SHP77 (cell line): ENCODE measurements at places on chromosomes 2 and 18.

GRCh38 chr18:77298172-77298571 is 48.5 kb downstream of the GALR1 start:
- DNase-seq = no peak

- DNase-seq = no peak
Observed at GRCh38 chr2:236964291-236964690, 121.4 kb upstream of the COPS8 start.

DNA sequence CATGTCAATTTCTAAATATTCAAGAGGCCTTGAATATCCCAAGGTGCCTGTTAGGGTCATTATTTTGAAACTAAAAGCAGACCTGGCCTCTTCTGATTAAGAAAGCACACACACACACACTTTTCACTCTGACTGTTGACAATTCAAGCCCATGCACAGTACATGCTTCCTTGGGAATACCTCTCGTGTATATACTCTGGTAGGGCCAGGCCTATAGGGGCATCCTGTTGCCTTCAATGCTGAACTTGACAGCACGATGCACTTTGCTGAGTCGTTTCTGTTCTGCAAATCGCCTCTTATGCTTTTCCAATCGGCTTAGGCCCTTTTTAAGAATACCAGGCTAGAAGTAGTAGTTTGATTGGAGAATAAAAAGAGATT is 40.6 kb downstream of the IWS1 start:
- DNase-seq = no peak

GRCh38 chr18:50203801-50204604 is 9.1 kb upstream of the MYO5B start:
- peak; percentile 64 for DNase-seq

GRCh38 chr2:156110890-156111289 is 221.6 kb downstream of the NR4A2 start:
- no peak for DNase-seq

DNA sequence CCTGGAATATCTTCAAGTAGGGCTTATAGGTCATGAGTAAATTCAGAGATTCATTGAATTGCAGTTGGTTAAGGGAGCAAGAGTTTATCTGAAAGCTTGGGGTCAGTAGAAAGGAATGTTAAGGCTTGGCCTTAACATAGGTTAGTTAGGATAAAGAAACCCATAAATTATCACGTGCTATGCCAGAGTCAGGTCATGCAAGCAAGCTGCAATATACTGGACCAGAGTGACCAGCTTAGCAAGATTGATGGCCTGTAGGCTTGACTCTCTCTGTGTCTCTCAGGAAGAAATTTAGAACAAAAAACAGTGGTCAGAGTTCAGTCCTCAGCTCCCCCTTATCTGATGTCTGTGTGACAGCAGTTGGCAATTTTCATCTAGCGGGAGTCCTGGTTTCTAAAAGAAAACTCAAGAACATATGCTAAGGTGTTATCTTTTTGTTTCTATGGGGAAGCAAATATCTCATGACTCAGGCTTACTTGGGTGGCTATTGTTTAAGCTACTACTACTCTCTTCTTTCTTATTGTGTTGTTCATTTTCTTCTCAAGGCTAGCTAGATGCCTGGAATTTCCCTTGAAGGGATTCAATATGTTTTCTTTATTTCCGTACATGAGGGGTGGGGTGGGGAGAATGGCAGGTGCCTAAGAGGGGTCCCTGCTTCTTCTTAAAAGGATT is 28.7 kb upstream of the MARCO start:
- no peak for DNase-seq

- no peak for DNase-seq
Observed at GRCh38 chr2:216453955-216454614, 41.8 kb downstream of the SMARCAL1 start.

DNA sequence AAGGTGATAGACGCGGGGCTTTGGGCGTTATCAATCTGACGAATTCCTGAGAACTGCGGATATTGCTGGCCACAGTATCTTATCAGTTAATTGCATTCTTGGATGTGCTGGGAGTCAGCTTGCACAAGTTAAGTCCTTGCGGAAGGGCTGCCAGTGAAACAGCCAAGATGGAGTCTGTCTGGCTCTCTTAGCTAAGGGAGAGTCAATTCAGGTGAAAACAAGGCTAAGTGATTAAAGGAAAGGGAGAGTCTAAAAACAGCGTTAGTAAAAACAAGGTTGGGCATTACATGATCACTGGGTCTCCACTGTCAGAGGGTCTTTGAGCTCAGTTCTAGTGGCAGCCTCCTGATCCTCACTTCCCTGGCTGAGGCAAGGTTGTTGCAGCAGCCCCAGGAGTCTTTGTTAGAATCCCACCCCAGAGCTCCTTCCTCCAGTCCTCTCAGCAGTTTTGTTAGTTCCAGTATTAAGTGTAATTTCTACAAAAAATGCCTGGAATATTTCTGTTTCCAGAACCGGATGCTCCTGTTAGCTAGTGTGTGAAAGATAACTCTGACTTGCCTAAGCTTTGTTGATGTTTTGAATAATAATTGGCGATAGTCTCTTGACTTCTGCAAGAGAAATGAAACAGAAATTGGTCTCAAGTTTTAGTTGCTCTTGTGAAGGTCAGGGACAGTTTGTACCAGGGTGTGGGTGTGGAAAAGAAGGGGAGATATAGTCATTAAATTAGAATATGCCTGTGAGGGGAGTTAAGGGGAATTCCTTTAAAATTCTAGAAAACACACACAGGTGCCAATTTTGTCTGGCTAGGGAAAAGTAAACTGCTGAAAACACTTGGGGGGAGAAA is 10.6 kb downstream of the CFLAR start:
- DNase-seq = no peak

GRCh38 chr2:112483042-112483473 is 1.1 kb downstream of the TTL start:
- DNase-seq = peak; percentile 18

DNA sequence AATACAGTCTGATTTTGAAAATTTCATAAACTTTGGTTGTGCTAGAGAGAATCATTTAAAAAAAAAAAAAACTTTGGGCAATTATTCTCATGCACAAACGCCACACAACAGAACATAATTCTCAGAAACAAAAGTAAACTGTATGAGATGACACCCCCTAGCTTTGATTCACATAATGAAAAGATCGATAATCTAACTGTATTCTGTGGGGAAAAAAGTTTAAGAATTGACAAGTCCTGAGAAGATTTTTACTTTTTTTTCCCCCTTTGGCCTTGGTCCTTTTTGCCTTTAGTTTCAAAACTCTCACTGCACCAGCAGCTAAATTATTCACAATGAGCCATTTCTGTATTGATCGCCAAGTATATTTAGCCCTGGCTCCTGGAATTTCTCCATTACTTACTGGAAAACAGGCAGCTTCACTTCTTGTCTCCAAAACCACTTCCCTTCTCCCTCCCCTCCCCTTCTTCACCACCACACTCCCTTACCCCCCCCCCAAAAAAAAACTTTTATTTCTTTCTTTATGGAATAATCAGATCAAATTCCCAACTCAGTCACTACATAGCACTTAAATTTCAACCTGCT is 2.0 kb downstream of the IKZF2 start:
- DNase-seq = peak; percentile 2

DNA sequence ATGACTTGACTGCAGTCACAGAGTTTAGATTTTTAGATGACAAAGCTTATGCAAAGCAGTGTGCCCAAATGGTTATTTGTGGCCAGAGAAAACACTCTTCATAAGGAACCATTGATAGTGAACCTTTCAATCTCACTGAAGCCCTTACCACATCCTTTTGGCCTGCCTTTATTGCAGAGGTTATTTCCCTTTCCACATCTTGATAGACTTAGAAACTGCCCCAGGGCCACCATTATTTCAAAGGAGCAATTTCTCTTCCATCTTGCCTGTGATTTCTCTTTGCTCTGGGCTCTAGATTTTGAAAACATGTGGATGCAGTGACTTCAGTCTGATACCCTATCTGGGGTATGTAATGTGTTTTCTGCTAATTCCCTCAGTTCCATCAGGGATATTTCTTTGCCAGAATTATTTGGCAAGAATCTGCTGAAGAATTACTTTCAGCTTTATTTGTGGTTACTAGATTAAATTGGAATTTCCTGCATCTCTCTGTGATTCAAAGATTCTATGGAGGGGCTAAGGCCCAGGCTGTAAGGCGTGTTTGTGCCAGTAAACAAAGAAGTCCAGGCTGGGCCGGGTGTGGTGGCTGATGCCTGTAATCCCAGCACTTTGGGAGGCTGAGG is 51.0 kb downstream of the MOGAT1 start:
- no peak for DNase-seq

- no peak for DNase-seq
Observed at GRCh38 chr2:116133381-116133942, 1681.0 kb upstream of the DDX18 start.

GRCh38 chr2:74548900-74549826 is 4.6 kb downstream of the LOXL3 start:
- peak; percentile 67 for DNase-seq

DNA sequence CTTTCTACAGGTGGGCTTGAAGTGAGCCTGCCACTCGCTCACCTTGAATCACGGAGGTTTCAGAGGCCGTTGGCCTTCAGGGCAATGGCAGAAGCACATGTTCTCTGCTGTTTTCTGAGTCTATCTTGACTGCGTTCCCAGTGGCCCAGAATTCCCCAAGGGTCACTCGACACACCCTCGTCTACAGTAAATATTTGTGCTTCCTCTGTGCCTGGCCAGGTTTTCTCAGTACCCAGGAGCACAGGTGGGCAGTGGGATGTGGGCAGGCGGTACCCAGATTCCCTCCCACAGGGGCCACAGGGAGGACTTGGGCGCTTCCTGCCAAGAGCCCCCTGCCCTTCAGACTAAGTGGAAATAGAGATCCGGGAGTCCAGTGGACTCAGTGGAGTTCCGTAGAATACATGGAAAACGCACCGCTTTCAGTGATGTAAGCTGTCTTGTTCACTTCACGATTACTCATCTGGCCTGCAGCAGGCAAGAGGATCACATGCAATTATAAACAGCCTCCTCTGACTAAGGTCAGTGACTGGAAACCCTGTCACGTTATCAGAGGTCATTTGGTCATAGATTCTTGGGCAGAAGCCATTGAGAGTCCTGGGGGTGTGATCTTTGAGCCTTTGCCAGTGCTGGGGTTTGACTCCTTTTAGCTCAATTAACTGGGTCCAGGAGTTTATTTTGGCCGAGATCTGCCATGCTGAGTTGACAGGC is 179.8 kb downstream of the NEDD4L start:
- DNase-seq = peak; percentile 34

DNA sequence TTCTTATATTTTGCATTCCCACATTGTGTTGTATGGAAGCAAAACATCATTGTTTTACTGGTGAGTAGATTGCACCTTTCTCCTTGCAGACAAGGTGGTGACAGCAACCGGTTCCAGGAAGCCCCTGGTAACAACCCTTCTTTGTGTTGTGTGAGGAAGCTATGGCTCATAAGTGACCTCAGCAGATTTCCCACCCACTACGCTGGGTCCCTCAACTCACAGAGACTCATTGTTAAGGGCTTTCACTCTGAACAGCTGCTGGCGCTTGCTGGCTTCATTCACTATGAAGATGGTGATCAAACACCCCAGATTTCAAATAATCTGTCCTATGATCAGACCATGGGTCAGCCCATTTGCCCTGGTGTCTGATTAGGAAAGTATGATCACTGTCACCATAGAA is 53.4 kb downstream of the WIPF1 start:
- no peak for DNase-seq

DNA sequence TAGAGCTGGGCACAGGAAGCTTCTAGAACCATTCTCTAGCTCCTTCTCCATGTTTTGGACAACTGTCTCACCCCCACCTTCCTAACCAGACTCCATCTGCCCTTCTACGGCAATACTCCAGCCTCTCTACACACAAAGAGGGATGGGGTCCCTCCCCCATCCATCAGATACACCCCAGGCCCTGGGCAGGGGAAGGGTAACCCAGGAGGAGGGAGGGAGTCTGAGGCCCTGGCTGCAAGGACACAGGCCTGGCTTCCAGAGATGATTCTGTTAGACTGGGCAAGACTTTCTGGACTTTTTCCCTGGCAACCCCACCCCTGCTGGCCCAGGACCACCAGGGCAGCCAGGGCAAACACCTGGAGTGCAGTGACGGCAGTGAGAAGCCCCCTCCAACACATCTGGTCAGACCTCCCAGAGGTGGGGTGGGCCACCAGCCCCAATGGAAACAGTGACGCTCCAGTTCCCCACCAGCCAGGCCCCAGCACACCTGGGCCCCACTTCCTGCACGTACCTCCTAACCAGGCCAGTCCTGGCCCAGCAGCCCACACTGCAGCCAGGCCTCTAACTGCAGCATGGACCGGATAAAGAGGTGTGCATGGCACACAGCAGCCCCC is 6.5 kb downstream of the CYP26B1 start:
- DNase-seq = no peak

- no peak for DNase-seq
Observed at GRCh38 chr2:145186303-145186702, 666.4 kb upstream of the ZEB2 start.

DNA sequence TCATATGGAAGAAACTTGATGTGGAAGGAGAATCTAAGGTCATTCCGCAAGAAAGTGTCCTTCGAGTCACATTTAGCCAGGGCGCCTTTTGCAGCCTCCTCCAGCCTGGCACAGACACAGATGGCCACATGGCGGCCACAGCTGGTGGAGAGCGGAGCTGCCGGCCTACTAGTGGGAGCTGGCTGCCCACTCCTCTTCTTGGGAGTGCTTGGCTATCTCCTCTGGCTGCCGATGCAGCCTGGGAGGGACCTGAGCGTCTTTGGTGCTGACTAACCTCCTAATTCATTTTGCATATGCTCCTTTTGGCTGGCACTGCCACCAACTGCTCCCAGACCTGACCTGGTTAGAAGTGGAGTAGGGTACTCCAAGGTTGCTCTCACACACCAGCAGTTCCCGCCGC is 199.3 kb upstream of the MYT1L start:
- no peak for DNase-seq

DNA sequence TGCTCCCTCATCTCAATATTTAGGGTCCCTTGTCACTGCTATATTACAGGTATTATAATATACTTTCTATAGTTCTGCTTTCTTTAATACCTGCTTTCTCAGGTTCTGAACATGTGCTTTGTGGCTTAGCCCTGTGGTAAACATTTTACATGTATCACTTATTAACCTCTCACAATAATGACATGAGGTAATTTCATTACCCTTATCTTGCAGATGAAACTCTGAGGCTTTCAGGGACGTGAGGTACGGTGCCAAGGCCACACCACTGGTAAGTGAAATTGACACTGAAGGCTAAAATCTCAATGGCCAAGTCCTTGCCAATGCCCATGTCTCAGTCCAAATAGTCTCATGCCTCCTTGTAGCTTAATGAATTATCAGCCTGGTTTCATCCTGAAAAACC is 21.7 kb downstream of the LINC00305 start:
- no peak for DNase-seq

GRCh38 chr2:85705680-85706039 is 11.5 kb downstream of the GNLY start:
- DNase-seq = no peak

DNA sequence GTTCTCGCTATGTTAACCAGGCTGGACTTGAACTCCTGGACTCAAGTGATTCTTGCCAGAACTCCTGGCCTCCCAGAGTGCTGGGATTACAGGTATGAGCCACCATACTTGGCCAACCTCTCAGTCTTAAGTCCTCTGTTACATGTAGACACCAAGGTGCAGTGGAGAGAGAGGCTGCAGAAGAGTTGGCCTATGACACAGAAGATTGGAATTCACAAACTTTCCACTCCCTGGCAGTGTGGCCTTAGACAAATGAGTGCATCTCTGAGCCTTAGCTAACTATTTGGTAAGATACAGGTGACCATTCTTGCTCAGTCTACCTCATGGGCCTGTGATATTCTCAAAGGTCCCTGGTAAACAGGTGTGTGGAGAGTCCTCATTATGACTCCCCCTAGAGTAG is 159.7 kb downstream of the MYCN start:
- DNase-seq = no peak
